ENCODE measurements at places on chromosomes 2 and 18. TPM values are rescaled to one million over a fixed set of nuclear protein-coding genes. Genes with fewer than 3 reads are reported as not detected.

Gene CHRND
- 0.74 TPM for polyA plus RNA-seq

Gene HOXD1
- 5.1 TPM for polyA plus RNA-seq

Gene PRSS56
- polyA plus RNA-seq = 5.8 TPM

Gene MROH2A
- 0.12 TPM for polyA plus RNA-seq

Gene VWA3B
- 5.9 TPM for polyA plus RNA-seq

Gene SKOR2
- polyA plus RNA-seq = 5.9 TPM

Gene GRB14
- 21.1 TPM for polyA plus RNA-seq

All from spinal cord (tissue), 10 donors.